ENCODE measurements at places on chromosomes 13 and 19.

DNA sequence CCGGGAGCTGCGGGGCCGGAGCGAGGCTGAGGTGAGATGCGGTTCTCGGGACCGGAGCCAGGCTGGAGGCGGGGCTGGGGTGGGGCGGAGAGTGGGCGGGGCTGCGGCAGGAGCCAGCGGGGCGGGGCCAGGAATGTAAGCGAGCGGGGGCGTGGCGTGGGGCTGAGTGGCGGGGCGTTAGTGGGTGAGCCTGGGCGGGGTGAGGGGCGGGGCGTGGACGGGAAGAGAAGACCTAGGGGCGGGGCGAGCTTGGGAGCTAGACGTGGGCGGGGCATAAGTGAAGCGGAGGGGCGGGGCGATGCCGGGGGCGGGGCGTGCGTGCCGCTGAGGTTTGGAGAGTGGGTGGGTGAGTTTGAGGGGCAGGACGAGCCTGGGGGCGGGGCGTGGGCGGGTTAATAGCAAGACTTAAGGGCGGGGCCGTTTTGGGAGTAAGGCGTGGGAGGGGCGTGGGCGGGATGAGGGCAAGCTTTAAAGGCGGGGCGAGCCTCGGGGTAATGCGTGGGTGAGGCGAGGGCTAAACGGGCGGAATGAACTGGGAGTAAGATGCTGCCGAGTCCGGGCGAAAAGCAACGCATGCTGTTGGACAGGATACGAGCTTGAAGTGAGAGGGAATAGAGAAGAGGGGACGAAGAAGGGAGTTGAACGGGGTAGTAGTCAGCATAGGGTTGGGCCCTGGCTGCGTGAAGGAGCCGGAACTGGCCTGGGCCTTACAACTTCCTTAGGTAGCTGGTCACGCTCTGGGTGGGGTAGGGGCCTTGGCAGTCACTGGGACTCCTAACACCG is 572 bp downstream of the SNAPC2 start:
- DNase-seq = peak; percentile 94

- DNase-seq = no peak
Observed at GRCh38 chr13:28964803-28965202, 144.7 kb downstream of the MTUS2 start.

GRCh38 chr13:67353941-67354340 is 123.8 kb upstream of the PCDH9 start:
- DNase-seq = no peak

DNA sequence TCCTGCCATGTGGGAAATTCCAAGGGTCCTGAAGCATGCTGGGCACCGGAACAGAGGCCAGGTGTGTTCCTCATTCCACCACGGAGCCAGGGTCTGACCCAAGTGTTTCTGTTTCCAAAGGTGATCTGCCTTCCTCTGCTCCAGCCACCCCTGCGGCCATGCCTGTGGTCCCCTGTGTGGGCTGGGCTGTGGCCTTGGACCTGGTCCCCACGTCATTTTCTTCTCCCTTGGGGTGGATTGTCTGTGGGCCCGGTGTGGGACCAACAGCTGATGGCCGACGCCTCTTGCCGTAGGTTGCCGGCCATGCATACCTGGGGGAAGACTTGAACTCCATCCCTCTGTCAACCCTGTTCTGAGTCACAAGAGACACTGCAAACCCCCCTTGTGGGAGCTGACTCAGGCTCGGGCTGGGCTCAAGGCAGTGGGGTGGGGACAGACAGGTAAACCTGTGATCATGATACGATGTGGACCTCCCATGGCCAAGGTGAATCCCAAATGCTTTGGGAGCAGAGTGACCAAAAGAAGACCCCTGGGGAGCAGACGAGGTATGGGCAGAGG is 35.0 kb downstream of the ATP11A start:
- DNase-seq = no peak

GRCh38 chr13:43139211-43139610 is 115.8 kb downstream of the DNAJC15 start:
- DNase-seq = no peak

DNA sequence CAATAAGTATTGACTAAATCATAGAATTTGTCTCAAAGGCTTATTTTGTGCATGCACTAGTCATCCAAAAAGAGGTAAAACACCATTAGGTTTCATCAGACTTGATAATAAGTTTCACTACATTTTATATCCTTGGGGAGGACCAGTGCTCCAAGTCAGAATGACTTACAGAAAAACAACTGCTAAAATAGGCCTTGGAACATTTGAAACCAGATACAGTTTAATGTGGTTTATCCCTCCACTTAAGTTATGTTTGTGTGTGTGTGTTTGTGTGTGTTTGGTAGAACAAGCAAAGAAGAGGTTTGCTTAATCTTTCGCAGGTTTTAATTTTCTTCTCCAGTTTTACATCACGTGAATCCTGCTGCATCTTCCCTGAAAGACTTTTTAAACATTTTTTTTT is 570.9 kb downstream of the PCDH9 start:
- no peak for DNase-seq

DNA sequence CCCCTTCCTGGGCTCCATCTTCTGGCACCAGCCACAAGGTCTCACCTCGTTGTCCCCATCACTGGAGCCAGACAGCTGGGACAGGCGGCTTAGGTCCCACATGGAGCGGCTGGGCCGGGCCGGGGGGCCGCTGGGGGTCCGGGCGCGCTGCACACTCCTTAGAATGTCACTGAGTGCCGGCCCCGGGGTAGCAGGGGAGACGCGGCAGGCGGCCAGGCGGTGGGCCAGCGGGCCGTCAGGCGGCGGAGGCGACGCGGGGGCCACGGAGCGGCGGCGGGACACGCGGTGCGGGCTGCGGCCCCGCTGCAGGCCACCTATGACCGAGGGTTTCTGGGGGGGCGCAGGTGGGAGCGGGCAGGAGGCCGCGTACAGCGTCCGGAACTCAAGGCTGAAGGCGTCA is 3.1 kb upstream of the SPACA4 start:
- DNase-seq = no peak

DNA sequence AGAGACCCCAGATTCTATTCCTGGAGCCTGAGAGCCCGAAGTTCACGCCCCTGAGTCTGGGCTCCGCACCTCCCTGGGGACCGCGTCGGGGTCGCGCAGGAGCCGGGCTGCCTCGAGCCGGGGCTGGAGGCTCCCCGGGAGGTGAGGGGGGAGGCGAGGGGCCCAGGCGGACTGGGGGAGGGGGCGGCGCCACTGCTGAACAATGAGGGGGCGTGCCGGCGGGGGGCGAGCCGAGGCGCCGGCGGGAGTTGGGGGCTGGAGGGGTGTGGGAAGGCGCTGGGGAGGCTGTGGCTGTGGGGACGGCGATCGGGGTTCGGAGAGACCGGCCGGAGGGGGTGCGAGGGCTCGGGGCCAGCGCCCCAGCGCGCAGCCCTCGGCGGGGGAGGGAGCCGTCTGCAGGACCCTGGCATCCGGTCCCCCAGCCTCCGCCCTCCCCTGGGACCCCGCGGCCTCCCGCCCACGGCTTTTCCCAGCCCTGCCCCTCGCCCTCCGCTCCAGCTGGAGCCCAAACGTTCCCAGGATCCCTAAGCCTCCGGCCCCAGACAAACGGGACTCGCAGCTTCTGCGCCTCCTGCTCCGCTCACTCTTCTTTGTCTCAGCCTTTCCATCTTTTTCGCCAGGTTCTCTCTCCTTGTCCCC is 922 bp downstream of the PLEKHG2 start:
- peak; percentile 39 for DNase-seq

- no peak for DNase-seq
Observed at GRCh38 chr13:32969516-32969941, 46.7 kb upstream of the KL start.

- no peak for DNase-seq
Observed at GRCh38 chr19:53389571-53389970, 5.4 kb upstream of the ZNF765 start.

- no peak for DNase-seq
Observed at GRCh38 chr19:18523841-18524240, 2.0 kb upstream of the ELL start.

All from activated naive CD8-positive, alpha-beta T cell treated with anti-CD3 and anti-CD28 coated beads for 36 hours (primary cell).